A549 treated with DMSO at 1 μM for 4 hours (cell line): ENCODE measurements at places on chromosomes 6 and 20. TPM values are rescaled to one million over a fixed set of nuclear protein-coding genes. Genes with fewer than 3 reads are reported as not detected.

Gene IL20RA
- 0.02 to 0.03 TPM in 2 of 5 replicates, not detected in the others for total RNA-seq

Gene TP53TG5
- total RNA-seq = not detected in 5 replicates

Gene COL9A1
- not detected in 5 replicates for total RNA-seq

Gene PPP2R5D
- 25.2 to 30.8 TPM (median 27.0 TPM) in 5 replicates for total RNA-seq

Gene COL11A2
- total RNA-seq = 0.72 to 1.3 TPM (median 0.89 TPM) in 5 replicates

Gene TBXT
- total RNA-seq = not detected in 5 replicates

Gene EPPIN
- total RNA-seq = not detected in 5 replicates

Gene NECAB3
- total RNA-seq = 9.9 to 13.4 TPM (median 13.1 TPM) in 5 replicates

Gene KIF6
- total RNA-seq = 0.15 to 0.33 TPM (median 0.23 TPM) in 4 of 5 replicates, not detected in the other

Gene SLC13A3
- total RNA-seq = 0.12 TPM in 1 of 5 replicates, not detected in the others

Gene NNAT
- not detected in 5 replicates for total RNA-seq
